CD8-positive, alpha-beta memory T cell (primary cell): ENCODE measurements at places on chromosomes 5 and 9.
A peak's percentile ranks its signal among the peaks of the same experiment; 100 is the strongest.

DNA sequence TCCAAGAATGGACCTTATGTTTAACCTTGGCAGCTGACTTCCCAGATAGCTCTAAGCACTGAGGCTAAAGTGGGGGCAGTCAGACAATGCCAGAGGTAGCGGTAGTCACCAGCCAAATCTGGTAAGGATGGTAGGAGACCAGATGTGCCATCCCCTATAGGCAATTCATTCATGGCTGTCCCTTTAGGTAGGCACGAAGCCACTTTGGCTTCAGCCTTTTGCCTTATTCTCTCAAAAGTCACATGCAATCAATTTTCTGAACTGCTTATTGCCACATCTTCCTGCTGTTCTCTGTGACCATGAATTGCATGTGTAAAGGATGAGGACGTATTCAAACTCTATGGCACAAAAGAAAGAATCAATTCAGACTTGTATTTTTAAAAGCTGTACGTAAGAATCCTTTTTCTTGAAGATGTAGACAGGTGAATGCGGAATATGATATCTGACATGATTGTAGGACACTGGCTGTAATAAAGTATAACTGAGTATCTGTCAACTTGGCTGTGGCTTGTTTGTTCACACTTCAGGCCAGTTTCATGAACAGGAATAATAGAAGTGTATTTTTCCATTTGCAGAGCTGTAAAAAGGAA, 611.7 kb downstream of the NR2F1-AS1 start:
- no peaks in the 10 kb centered on the region for H3K36me3 ChIP-seq
- no peak for DNase-seq
- no peak overlapping the region for H3K4me3 ChIP-seq
- no peak overlapping the region for H3K27ac ChIP-seq
- H3K27me3 ChIP-seq: no peaks in the 10 kb centered on the region
- H3K4me1 ChIP-seq: no peaks in the 10 kb centered on the region

- H3K36me3 ChIP-seq: no peaks in the 10 kb centered on the region
- no peak overlapping the region for H3K4me3 ChIP-seq
- DNase-seq: no peak
- no peaks in the 10 kb centered on the region for H3K4me1 ChIP-seq
Measured at GRCh38 chr9:90898228-90898627, 96.6 kb downstream of the SYK start.

DNA sequence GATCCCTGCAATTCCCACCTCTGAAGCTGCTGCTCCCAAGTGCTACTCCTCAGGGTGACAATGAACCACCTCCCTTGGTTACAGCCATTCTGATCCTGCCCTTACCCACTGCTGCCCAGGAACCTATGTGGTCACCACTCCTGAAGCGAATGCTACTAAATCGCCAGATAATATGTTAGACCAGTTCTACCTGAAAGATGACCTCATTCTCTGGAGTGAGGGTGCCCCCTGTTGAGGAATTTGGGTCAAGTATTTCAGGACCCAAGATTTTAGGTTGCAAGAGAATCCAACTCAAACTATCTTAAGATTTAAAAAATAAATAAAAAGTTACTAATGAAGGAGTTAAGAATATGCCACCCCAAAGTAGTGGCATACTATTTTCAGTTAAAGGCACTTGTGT, 5.8 kb upstream of the SNAPC3 start:
- DNase-seq: peak; percentile 32
- no peak overlapping the region for H3K27ac ChIP-seq
- peaks cover under 1% of the 10 kb centered on the region for H3K4me1 ChIP-seq
- H3K27me3 ChIP-seq: no peaks in the 10 kb centered on the region
- no peaks in the 10 kb centered on the region for H3K36me3 ChIP-seq

GRCh38 chr5:60634051-60634450, 65.9 kb downstream of the DEPDC1B start:
- no peak overlapping the region for H3K27ac ChIP-seq
- no peak for DNase-seq
- no peaks in the 10 kb centered on the region for H3K4me1 ChIP-seq
- no peaks in the 10 kb centered on the region for H3K36me3 ChIP-seq

- H3K4me3 ChIP-seq: no peak overlapping the region
- H3K27me3 ChIP-seq: no peaks in the 10 kb centered on the region
- DNase-seq: no peak
Measured at GRCh38 chr5:41683181-41683580, 172.8 kb upstream of the PLCXD3 start.

- no peaks in the 10 kb centered on the region for H3K36me3 ChIP-seq
- H3K27me3 ChIP-seq: peaks cover 17% of the 10 kb centered on the region
- H3K27ac ChIP-seq: no peak overlapping the region
- DNase-seq: no peak
- H3K4me1 ChIP-seq: no peaks in the 10 kb centered on the region
Measured at GRCh38 chr5:6686915-6687409, 26.3 kb upstream of the TENT4A start.

- no peaks in the 10 kb centered on the region for H3K4me1 ChIP-seq
- H3K27ac ChIP-seq: no peak overlapping the region
- no peak overlapping the region for H3K4me3 ChIP-seq
- no peak for DNase-seq
- H3K36me3 ChIP-seq: no peaks in the 10 kb centered on the region
Measured at GRCh38 chr5:31137676-31138075, 55.8 kb upstream of the CDH6 start.

DNA sequence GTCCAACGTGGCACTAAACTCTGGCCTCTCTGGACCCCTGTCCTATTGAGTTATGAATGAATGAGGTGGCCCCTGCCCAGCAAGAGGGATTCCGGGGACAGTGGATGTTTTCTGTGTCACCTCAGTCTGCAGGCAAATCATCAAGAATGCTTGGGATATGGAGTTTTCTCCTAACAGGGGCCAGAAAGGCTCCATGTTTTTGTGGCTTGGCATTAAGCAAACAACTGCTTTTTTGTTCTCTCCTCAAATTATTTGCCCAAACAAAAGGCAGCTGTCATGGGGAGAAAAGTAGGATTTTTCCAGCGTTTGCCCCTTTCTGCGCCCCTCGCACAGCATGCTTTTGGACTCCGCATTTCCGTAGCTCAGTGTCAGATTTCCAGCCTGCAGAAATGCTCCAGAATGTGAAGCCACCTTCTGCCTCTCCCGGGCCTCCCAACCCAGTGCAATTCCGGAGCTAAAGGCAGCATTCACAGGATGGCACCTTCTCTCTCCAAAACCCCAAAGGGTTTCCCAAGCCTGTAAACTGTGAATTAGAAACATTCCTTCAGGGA, 553.3 kb downstream of the CCDC171 start:
- no peak overlapping the region for H3K4me3 ChIP-seq
- H3K4me1 ChIP-seq: no peaks in the 10 kb centered on the region
- H3K27me3 ChIP-seq: no peaks in the 10 kb centered on the region
- no peaks in the 10 kb centered on the region for H3K36me3 ChIP-seq
- no peak for DNase-seq

GRCh38 chr5:33322632-33323031, 118.1 kb upstream of the TARS1 start:
- H3K27ac ChIP-seq: no peak overlapping the region
- DNase-seq: no peak
- H3K36me3 ChIP-seq: no peaks in the 10 kb centered on the region
- H3K4me1 ChIP-seq: no peaks in the 10 kb centered on the region
- no peaks in the 10 kb centered on the region for H3K27me3 ChIP-seq

DNA sequence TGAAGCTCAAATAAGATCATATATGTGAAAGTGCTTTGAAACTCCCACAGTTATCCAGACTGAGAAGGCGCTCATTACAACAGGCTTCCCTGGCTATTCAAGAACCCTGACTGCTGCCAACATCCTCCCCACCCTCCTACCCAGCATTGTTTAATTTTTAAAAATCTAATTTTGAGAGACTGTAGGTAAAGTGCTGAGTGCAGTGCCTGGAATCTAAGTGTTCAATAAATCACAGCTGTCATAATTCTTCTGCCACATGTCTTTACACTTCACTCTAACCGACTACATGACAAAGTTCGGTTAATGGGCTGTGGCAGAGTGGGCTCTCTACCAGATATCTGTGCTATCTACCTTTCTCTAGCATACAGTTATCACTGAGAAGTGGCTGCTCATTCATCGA, 255.6 kb upstream of the C9orf72 start:
- H3K27ac ChIP-seq: no peak overlapping the region
- H3K4me3 ChIP-seq: no peak overlapping the region
- H3K27me3 ChIP-seq: no peaks in the 10 kb centered on the region
- no peak for DNase-seq

DNA sequence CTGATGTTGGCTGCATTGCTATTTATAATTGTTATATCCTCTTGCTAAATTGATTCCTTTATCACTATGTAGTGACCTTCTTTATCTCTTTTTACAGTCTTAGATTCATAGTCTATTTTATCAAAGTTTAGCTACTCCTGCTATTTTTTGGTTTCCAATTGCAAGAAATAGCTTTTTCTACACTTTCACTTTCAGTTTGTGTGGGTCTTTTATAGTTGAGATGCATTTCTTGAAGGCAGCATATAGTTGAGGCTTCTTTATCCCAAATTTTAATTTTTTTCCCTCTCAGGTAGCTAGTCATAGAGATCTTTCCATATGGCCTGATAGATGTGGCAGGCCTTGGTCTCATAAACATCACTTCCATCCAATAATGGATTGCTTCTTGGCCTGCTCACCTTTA, 228.5 kb downstream of the COMMD10 start:
- H3K27me3 ChIP-seq: no peaks in the 10 kb centered on the region
- no peaks in the 10 kb centered on the region for H3K4me1 ChIP-seq

GRCh38 chr5:124707520-124707919, 38.9 kb downstream of the ZNF608 start:
- H3K4me1 ChIP-seq: no peaks in the 10 kb centered on the region
- no peak overlapping the region for H3K27ac ChIP-seq
- H3K4me3 ChIP-seq: no peak overlapping the region
- DNase-seq: no peak

GRCh38 chr5:61084658-61085057, 77.6 kb downstream of the SMIM15 start:
- H3K27ac ChIP-seq: no peak overlapping the region
- H3K4me1 ChIP-seq: no peaks in the 10 kb centered on the region
- no peaks in the 10 kb centered on the region for H3K27me3 ChIP-seq
- no peak for DNase-seq
- no peaks in the 10 kb centered on the region for H3K36me3 ChIP-seq

DNA sequence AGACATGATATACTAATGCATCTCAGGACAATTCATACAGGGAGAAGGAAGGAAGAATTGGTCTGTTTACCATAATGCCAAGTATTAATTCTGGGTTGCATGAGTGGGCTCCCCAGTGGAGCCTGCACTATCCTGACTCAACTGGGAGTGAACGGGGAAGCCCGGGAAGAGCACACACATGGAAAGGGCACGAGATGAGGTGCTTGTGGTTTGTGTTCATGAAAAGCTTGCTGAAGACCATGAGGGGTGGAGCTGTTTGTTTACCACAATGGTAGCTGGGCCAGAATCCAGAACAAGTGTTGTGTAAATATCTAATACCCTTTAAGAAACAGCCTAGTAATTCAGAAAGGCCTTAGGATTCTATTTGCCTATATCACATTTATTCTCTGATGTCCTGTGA, 44.6 kb downstream of the POC5 start:
- H3K27me3 ChIP-seq: no peaks in the 10 kb centered on the region
- no peak for DNase-seq
- no peak overlapping the region for H3K27ac ChIP-seq
- no peak overlapping the region for H3K4me3 ChIP-seq
